ENCODE measurements at places on chromosomes 5 and 9.

DNA sequence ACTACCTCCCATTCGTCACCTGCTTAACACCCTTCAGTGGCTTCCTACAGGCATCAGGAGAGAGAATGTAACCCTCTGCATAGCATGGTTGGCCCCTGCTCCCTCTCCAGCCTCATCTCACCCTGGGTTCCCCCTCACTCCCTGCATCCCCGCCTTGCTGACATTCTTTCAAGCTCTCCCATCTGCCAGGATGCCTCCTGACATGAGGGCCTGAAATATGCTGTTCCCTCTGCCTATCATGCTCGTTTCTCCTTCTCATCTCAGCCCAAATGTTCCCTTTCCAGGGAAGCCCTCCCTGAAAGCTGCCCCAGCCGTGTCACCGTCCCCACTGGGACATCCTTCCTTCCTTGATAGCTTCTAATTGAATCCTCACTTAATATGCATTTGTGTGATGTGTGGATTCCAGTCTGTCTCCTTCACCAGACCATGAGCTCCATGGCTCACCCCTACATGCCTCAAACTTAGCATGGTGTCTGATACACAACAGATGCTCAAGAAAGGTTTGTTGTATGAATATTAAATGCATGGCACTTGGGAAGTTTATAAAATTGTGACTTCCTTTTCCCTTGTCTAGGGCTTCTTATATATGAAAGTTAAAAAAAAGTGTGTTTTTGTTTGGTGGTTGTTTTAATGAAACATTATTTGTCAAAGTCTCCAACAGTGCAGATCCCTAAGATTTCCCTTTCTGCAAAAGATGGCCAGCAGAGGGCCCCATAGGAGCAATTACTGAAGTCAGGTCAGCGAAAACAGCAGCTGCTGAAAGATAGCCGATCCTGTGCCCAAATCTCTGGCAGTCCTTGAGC is 7.3 kb upstream of the C5orf58 start:
- DNase-seq = peak; percentile 72

- DNase-seq = no peak
Observed at GRCh38 chr5:132098151-132098594, 24.6 kb downstream of the CSF2 start.

DNA sequence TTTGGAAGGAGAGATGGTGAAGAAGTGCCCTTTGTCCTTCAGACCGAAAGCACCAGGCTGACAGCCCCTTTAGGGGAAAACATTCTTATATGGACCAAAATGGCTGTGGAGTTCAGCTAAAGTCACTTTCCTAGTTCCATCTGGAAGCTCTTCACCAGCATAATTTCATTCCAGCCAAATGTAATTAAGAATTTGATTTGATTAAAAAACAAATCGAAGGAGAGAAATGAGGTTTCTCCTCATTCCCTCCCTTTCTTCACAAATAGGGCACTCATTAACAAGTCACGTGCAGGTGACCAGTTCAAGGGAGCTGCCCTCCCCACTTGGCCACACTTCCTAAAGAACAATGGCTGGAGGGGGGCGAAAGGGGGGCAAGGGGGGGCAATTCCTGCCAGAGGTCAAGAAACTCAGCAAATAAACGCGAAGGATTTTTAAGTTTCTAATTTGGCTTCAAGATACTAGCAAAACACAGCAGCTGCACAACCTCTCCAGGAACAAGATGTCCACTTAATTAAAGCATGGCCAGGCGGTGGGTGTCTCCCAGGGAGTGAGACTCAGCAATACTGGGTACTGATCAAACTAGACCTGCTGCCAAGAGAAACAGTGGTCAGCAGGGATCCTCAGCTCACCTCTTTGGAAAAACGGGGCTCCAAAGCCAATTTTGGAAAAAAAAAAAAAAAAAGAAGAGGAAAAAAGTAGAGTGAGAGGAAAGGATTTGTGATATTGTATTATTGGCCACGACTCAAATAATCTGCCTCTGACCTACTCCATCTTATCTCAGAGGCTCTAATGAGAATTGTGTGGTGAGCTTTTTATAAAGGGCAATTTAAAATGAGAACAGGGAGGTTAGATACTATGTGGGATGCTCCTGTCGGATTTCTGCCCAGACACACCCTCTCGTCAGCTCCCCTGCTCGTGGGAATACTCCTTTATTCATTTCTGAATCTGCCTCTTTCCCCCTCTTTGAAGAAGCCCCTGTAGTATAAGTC is 254.3 kb downstream of the ZSWIM6 start:
- no peak for DNase-seq

GRCh38 chr5:178327931-178328711 is 95.5 kb upstream of the PHYKPL start:
- DNase-seq = no peak

DNA sequence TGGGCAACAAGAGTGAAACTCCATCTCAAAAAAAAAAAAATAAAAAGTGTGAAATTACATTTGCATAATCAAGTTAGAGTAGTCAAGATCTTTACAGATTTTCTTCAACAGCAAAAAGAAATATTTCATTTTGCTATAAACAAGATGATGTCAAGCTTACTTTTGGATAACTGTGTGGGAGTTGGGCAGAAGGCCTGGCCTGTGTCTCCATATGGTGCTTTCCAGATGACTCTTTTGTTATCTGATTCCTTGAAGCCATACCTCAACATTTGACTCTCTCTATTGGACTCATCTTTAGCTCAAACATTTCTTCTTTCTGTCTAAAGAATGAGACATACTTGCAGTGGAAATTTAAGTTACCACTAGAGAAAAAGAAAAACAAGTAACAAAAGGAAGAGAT is 246.8 kb downstream of the MSX2 start:
- no peak for DNase-seq

DNA sequence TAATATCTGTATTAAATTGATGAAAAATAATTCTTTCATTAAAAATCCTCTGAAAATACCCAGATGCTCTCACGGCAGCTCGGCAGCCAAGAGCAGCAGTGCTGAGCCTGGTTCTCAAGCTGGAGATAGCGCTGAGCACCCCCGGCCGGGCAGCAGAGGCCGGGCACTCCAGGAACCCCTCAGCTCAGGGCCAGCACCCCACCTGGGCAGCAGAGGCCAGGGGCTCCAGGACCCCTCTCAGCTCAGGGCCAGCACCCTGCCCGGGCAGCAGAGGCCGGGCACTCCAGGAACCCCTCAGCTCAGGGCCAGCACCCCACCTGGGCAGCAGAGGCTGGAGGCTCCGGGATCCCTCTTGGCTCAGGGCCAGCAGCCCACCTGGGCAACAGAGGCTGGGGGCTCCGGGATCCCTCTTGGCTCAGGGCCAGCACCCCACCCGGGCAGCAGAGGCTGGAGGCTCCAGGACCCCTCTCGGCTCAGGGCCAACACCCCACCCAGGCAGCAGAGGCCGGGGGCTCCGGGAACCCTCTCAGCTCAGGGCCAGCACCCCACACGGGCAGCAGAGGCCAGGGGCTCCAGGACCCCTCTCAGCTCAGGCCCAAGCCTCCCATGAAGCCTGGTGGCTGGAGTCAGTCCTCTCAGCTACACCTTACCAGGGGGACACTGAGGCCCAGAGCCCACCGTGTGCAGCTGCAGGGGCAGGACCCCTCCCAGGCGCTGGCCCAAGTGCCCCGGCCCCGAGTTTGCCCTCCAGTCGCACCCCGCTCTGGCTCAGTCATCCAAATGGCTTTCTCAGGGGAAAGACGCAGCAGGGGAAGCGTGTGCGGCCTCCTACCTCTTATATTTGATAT is 21.7 kb downstream of the CLPTM1L start:
- no peak for DNase-seq

DNA sequence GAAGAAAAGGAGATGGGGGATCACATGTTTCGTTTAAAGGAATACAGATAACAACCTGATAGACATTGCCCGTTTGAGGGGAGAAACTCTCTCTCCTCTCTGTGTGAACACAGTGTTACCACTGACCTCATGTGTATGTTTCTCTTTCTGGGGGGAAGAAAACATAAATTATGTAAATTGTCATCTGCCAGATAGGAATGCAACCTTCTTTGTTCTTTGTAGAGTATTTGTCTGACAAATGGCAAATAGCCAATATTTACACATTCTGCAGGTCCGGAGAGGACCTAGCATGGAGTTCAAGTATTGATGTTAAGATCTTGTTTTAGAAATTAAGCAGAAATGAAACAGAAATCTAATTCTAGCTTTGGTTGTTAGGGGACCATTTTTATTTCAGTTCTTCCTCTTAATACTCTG is 276.3 kb downstream of the SAXO1 start:
- no peak for DNase-seq

GRCh38 chr5:54956922-54957321 is 28.5 kb downstream of the ESM1 start:
- DNase-seq = no peak

GRCh38 chr5:178769617-178770260 is 39.3 kb upstream of the ZNF354A start:
- DNase-seq = no peak

GRCh38 chr5:56010431-56010830 is 15.7 kb upstream of the IL6ST start:
- no peak for DNase-seq

DNA sequence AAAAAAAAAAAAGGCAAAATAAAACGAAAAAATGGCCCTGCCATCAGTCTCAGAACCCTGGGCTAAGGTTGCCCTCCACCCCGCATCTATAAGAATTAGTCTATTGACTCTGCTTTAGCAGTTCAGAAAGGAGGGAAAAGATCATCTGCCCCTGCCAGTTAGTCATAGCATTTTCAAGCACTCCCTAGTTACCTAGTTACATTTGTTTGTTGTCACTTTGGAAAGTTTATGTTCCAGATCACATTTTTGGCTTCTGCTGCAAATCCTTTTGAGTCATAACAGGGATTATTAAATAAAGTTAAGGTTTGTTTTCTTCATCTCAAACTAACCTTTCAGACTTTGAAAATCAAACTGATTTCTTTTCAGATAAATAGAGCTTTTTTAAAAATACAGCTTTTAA is 52.1 kb downstream of the AQP7 start:
- DNase-seq = no peak

GRCh38 chr5:172534229-172535107 is 80.1 kb upstream of the SH3PXD2B start:
- DNase-seq = no peak

DNA sequence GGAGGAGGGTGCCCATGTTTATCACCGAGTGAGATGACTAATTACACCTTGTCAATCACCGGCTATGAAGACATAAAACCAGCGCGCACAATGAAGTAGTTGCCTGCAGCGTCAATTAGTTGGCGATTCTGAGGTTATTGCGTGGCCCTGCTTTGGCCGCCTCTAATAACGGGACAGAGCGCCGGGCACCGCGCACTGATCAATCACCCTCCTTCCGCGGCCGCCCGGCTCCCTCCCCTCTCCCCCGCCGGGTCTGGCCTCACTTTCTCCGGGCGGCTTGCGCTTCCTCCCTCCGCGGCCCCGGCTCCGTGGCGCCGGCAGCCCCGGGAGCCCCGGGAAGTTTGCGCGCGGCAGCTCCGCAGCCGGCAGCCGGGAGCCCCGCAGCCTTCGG is 3.3 kb upstream of the LHX2 start:
- no peak for DNase-seq

- no peak for DNase-seq
Observed at GRCh38 chr5:134963098-134963497, 4.6 kb upstream of the CATSPER3 start.

DNA sequence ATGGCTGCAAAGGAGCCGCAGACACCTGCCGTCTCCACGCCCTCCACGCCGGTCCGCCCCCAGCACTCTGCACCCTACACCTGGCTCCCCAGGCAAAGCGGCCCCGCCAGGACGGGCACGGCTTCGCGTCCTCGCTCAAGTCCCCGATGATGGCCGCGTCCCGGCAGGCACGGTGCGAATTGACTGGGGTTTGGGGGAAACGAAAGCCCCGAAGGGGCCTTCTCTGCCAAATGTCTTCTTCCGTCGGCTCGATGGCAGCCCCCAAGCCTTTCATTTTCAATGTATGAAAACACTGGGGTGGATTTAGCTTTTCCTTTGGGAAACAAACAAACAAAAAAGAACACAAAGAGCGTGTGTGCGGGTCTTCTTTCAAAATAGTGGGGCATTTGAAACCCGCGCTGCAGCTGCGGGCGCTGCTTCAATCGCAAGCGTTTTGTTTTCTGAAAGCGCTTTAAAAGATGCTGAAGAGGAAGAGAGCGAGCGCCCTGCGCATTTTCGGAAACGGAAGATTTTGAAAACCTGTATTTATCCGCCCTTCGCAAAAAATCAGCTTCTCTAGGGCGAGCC is 160.0 kb downstream of the RMI1 start:
- no peak for DNase-seq

DNA sequence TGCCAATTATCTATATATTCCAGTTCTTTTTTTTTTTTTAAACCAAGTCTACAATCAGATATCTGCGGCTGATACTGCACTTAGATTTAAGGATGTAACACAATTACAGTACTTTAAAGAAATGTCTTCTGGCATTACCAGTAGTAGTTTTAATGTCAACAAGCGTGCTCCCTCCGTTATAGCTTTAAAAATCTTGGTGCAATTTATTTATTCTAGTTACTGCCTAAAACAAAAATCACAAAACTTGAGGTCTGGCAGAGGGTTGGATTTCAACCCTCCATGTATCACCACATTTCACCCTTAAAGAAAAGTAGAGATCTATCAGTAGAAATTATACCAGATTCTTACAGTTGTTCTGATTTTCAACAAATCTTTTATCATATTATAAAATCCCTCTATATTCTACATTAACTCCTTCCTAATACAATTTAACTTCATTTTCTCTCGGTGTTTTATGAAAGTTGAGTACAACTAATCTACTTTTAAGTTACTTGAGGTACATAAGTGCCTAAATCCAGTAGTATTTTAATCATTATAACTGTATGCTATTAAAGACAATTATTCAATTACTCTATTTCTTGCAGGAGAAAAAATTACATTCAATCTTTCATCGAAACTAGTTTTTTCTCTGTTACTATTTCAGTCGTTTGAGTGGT is 2.0 kb upstream of the RICTOR start:
- DNase-seq = no peak

- no peak for DNase-seq
Observed at GRCh38 chr9:98692392-98692791, 16.3 kb downstream of the GABBR2 start.

DNA sequence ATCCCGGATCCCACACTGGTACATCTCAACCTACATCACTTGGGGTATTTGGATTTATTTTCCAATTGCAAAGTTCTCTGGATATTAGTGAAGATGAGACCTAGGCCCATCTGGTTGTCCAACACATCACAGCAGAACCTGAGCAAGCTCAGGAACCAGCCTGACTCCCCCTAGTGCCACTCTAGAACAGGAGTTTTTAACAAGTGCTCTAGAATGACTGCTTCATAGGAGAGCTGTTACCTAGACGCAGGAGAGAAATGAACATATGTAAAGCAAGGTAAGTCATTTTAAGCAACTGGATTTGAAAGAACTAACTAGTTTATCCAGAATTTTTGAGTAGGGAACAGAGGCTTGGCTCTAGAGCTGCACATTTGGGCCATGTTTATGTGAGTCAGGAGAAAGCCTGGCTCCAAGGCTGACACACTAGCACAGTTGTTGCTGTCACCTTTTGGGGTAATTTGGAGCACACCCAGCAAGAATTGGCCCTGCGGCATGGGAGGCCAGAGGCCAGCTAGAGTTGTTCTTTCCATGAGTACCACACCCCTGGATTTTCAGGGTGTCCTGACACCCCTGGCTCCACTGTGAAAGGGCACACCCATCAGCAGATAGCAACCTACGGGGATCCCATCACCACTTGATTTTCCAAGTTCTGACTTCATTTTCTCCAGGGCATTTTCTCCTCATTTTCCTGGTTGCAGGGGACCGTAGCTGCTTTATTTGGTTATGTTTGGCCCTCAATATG is 110.9 kb upstream of the LPAR1 start:
- DNase-seq = no peak

GRCh38 chr5:90170261-90170660 is 239.3 kb downstream of the CETN3 start:
- no peak for DNase-seq

- no peak for DNase-seq
Observed at GRCh38 chr5:67476531-67476930, 279.9 kb upstream of the CD180 start.

Measured in effector CD4-positive, alpha-beta T cell (primary cell).